ENCODE measurements at places on chromosomes 2 and 18.

- DNase-seq = peak; percentile 92
These were observed at the start of gene DCTN1 for GRCh38 chr2:74379851-74380789. Gene DCTN1, minus strand, starts transcription at chr2:74380311. Its CDS starts 274 bp downstream, at chr2:74380037.

GRCh38 chr2:132479155-132479554, 62.5 kb downstream of the GPR39 start:
- no peak for DNase-seq

GRCh38 chr18:70421471-70422390, 132.9 kb downstream of the SOCS6 start:
- peak; percentile 55 for DNase-seq

GRCh38 chr2:449246-450067, 161.6 kb upstream of the ALKAL2 start:
- DNase-seq = no peak

DNA sequence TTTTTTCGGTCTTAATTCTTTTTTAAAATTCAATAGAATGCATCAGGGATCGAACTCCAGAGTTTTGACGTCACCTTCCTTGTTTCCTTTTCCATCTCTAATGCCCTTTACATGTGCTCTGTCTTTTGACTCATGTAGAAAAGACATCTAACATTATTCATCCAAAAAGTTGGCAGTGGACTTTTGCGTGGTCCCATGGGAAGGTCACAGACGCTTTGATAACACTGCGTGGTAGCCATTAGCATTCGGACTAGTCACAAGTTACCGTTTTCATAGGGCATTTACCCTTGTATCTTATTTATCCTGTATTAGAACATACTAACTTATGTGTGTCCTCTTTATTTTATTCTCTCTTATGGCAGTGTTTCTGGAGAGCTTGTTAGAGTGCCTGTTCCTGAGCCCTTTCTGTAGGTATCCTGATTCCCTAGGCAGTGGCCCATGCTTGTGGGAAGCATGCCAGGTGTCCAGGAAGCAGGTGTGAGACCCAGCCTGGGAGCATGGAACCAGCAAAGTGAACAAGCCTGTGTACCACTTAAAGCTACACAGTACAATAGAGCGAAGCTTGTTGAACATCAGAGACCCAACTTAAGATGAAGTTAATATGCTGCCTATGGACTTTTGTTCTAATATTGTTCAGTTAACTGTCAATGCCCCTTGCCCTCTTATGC, 73.6 kb upstream of the RBM44 start:
- no peak for DNase-seq

DNA sequence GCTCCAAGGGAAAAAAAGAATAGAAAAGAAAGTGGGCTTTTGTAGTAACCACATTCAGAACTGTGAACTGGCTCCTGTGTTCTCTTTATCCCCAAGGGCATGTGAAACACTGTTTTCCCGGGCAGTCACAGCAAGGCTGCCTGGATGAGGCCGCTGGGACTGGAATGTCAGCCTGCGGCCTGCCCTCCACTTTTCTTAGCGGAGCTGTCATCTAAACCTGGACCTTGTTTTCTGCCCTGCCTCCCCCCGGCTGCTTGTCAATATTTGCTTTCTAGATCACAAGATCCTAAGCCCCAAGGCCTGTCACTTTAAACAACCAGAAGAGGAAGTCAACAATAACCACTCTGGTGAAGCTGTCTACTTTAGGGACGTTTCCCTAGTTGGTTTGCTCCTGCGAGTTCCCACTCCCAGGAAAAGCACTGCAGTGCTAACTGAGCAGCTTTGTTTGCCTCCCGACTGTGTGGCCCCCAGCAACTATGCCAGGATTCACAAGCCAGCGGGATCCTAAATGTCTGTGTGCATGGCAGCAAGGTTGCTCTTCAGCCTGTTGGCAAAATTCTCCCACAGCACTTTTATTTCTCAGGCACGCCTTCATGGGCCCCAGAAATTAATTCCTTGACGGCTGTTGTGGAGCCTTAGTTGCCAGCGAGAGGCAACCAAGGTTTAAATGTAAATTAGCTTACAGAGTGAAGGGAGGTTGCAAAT, 30.6 kb downstream of the SOWAHC start:
- DNase-seq = peak; percentile 20
